ENCODE measurements at places on chromosomes 1 and 21.

- no peak for DNase-seq
These were observed 30.2 kb upstream of the RGS7 start for GRCh38 chr1:241387216-241387615.

- no peak for DNase-seq
These were observed 54.1 kb downstream of the ETS2 start for GRCh38 chr21:38859852-38860251.

DNA sequence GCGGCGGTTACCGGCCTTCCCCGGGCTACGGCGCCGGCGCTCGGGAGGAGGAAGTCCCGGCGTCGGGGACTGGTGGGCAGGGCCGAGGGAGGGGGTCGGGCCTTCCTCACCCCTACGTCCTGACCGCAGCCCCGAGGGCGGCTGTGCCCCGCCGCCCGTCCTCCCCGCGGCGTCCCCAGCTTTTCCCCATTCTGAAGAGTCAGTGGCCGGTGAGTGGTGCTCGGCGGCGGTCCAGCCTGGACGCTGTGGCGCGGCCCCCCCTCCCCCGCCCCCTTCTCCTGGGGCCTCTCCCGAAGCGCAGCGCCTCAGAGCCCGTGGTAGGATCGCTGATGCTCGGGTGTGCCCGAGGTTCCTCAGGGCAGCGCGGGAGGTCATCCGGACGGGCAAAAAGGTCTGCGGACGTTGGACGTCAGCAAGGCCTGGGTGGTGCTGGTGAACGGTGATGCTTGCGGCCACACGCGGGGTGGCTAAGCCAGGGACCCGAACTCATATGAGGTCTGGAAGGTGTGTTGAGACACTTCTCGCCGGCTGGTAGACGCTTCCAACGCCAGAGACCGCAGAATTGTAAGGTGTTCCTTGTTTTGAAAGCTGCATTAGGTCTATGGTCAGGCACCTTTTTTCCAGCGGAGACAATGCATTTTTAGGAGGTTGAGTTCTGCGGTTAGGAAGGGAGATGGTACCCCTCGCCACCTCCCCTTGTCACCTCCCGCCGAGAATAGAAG lies 725 bp downstream of the SLC25A33 start:
- DNase-seq = no peak

- DNase-seq = no peak
These were observed 134.9 kb downstream of the FASLG start for GRCh38 chr1:172793823-172794222.

GRCh38 chr1:233268389-233269022 lies 27.0 kb downstream of the PCNX2 start:
- no peak for DNase-seq

- DNase-seq = no peak
These were observed 11.9 kb downstream of the PTP4A2 start for GRCh38 chr1:31926252-31926651.

GRCh38 chr1:206723462-206723804 lies 38.7 kb downstream of the MAPKAPK2 start:
- DNase-seq = no peak

- no peak for DNase-seq
These were observed 6.8 kb upstream of the SFN start for GRCh38 chr1:26856181-26856580.

GRCh38 chr1:161864577-161864976 lies 98.5 kb downstream of the ATF6 start:
- DNase-seq = no peak

- no peak for DNase-seq
These were observed 22.2 kb upstream of the RUNX1 start for GRCh38 chr21:35071347-35071746.

DNA sequence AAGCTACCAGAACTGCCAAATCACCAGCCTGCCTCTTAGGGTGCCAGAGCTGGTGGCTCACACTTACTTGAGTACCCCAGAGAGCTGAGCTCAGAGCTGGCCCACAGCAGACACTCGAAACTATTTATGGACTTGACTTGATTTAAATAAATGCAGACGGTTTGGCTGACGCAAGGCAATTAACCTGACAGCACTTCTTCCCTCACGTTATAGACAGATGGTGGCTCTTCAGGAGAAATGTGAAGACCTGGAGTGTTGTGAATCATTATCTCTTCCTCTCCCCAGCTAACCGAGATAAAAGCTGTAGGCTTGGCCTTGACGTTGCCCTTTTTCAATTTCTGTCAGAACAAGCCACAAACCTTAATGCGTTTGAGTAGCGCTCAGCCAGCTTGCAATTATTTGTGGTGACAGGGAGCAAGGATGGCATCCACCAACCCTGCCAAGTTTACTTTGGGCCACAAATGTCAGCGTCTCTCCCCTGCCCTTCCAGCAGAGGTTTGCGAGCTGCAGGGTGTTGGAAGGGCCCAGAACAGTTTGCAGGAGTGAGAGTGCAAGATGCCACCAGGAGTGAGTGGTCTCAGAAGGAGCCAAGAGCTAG lies 34.0 kb upstream of the BCAR3 start:
- DNase-seq = no peak

- no peak for DNase-seq
These were observed 101.0 kb downstream of the PDE9A start for GRCh38 chr21:42754270-42754933.

DNA sequence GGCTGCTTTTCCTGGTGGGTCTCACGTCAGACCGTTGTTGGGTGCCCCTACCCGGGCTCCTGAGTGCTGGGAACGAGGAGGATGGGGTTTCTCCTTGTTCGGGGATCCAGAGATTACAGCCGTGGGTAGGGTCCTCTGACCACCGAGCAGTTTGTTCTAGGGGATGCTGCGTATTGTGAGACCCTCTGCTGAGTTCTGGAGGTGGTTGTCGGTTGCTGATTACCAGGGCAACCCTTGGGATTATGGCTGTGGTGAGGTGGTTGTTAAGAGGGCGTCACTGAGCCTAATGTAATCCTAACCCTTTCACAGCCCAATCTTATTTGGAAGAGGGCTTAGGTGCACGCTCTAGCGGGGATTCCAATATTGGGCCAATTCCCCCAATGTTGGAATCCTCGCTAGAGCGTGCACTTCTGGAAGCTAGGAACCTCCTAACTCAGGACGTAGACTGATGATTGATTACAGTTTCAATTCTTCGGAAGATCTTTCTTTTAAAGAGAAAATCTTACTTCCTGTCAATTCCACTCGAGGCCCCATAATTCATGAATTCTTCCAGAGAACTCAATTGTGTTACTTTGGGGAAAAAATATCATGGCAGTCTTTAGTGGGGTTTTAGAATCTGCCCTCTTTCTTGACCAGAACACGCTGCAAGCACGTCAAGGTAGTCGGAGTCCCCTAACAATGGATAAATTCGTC lies 483 bp downstream of the TCEANC2 start:
- no peak for DNase-seq

GRCh38 chr1:119771770-119772169 lies 3.1 kb upstream of the HMGCS2 start:
- no peak for DNase-seq

- DNase-seq = no peak
These were observed 26.9 kb upstream of the ESRRG start for GRCh38 chr1:216750031-216750627.

DNA sequence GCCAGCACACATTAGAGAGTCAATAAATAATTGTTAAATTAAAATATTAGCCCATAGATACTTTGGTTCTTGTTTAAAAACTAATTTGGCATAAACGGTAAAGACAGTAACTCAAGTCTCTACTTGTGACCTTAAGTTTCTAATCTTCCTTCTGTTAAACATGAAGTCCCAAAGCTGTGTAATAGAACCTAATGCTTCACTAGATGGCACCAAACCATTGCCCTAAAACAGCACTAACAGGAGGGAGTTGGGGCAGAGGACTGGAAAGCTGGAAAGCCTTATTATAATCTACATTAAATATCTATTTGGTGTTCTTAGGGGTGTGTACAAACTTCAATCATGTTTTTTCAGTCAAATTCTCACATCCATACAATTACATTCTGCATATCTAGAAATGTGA lies 176.7 kb downstream of the OLFM3 start:
- DNase-seq = no peak

DNA sequence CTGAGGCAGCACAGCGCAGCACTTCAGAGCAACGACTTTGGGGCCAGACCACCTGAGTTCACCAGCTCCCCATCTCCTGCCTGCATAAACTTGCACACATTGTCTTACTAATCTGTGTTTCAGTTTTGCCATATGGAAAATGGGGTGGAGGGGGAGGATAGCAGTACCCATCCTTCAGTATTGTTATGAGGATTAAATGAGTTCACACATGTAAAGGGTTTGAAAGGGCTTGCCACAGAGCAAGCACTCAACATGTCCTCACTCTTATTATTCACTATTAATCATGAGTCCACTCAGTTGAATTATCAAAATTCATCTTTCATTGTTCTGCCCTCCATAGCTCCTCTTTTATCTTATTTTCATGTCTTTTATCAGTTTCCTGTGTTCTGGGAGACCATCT lies 40.1 kb upstream of the BMP8B start:
- no peak for DNase-seq
